ENCODE measurements at places on chromosomes 7 and 10.
A peak's percentile ranks its signal among the peaks of the same experiment; 100 is the strongest.

- peak; percentile 11 for DNase-seq
These were observed 94.0 kb upstream of the TARP start for GRCh38 chr7:38367301-38367890.

- DNase-seq, result peak; percentile 94
These were observed 28.5 kb downstream of the CHCHD3 start for GRCh38 chr7:133053321-133053891.

DNA sequence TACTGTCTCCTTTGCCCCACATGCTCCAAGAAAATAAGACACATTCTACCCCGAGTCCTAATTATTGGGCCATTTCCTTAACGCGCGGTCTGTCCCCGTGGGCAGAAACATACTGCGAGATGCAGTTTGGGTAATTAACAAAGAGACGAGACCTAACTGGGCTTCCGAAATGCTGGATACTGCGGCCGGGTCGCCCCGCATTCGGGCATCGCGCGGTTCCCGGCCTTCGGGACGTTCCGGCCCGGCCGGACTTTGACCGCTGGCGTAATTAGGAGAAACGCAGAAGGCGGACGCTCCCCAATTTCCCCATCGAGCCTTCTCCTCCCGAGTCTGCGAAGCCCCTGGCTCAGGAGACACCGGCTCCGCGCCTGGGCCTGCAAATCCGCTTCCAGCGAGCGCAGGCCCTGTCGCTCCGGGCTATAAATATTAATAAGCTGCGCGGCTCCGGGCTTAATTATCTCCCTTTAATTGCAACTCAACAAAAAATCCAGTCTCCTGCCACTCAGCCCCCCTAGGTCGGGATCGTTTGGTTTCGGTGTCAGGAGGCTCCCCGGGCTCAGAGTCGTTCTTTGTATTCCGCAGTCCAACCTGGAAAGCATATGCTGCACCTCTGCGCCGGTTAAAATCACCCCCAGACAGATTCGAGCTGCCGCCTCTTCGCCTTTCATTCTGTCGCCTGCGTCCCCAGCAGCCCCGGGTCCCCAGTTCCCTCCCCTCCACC, 131.5 kb downstream of the SPAG6 start:
- DNase-seq, result no peak

DNA sequence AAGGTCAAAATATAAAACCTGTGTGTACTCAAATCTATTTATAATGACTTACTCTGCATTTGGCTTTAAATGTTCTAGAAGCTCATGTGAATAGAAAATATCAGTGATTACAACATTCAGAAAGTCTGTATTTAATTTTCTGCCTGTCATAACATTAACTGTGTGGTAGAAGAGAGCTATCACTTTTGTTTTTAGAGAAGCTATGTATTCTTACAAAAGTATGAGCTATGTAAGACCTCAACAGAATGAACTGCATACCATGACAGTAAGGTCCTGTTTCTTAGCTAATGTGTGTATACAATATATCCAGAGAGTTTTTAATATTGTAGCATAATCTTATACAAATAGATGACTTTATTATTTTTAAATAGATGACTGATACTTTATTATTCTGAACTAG, 61.5 kb downstream of the PTN start:
- DNase-seq, result no peak

- DNase-seq, result no peak
These were observed 335.9 kb downstream of the GFRA1 start for GRCh38 chr10:115936926-115937767.

GRCh38 chr10:99630433-99630832, 10.2 kb upstream of the SLC25A28 start:
- peak; percentile 50 for DNase-seq
